ENCODE measurements at places on chromosomes 12 and 14.

- DNase-seq: no peak
Measured at GRCh38 chr12:96456265-96456974, 33.0 kb upstream of the CFAP54 start.

GRCh38 chr14:101643651-101644050 lies 82.4 kb downstream of the DIO3 start:
- DNase-seq: no peak

DNA sequence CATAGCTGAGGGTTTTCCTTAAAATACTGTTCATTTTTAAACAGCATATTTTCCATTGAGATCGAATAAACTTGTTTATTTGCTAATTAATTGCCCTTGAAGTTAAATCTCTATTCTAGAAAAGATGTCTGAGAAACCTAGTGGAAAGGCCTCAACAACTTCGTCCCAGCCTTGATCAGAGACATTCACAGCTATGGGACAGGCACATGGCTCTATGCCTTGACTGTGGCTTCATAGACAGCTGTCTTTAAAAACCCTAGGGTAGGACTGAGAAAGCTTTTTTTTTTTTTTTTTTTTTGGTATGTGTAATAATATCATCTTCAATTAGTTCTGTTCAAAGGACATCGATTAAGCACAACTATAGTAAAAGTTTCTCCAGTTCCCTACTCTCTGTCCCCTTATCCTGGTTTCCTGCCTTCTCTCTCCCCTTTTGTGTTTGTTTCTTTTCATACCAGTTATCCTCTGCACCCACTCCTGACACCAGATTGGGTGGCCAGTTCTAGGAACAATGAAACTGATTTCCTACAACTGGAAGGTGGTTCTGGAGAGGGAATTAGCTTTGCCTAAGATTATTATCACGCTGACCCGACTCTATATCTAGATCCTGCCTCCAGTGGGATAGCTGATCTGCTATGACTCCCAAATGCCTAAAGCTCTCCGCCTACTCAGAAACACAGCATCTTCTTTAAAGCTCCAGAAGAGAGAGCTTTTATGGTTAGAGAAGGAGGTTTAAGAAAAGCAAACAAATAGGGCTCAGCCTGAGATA lies 20.3 kb downstream of the SOCS2 start:
- no peak for DNase-seq

DNA sequence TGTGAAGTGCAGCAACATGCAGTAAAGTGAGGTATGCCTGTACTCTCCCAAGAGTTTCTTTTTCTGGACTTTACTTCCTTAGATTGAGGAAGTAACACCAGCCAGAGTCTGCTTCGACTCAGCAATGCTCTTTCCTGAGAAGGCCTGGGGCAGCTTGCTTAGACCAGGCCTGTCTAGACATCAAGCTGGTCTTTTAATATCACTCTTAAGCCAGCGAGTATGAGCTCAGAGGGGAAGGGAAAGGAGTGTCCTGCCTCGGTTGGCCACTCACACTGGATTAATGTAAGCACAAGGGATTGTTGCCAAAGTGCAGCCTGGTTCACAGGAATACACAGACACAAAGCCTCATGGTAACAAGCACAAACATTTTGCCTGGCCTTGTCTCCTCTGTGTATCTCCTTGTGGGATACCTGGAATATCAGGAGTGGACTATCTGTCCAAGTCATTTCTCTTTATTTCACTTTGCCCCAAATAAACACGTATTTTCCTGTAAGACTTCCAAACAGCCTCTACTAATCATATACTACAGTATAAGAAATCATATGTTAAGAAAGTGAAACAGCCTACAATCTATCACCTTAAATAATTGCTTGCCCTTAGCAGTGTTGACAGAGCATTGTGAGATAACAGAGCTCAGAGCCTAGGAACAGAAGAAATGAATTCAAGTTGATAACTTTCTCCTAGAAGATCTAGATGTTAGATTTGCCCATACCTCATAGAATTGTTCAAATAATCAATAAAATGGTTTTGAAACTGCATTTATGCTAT lies 121.2 kb upstream of the DAAM1 start:
- no peak for DNase-seq

GRCh38 chr12:91695964-91696363 lies 449.7 kb downstream of the BTG1 start:
- DNase-seq: no peak

GRCh38 chr12:25269701-25270100 lies 19.0 kb upstream of the KRAS start:
- DNase-seq: no peak

DNA sequence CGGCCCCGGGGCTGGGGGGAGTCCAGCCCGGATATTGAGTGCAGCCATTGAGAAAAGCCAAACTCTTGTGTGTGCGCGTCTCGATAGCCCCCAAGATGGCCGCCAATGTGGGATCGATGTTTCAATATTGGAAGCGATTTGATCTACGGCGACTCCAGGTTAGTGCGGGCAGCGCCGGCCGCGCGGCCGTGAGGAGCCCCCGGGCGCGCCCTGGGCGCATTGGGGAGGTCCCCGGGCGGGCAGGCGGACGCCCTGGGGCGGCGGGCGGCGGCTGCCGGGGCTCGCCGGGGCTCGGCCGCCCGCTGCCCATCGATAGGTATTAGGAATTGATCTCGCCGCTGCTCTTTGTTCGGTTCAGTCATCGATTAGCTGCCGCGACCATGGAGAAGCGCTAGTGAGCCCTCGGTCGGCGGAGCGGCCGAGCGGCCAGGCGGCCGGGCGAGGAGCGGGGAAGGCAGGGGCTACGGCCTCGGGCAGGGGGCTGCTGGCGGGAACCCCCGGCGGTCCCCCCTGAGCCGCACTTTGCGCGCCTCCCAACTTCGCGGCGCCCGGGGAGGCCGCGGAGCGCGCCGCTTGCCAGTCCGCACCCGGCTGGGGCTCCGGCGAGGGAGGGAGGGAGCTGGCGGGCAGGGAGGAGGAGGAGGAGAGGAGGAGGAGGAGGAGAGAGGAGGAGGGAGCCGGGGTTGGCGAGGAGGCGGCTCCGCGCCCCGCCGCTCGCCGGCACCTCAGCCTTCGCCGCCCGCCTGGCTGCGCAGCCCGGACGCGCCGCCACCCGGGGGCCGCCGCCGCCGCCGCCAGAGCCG lies 113.9 kb upstream of the MYL2 start:
- peak; percentile 56 for DNase-seq

GRCh38 chr12:52126605-52127578 lies 47.4 kb downstream of the SMIM41 start:
- no peak for DNase-seq

- no peak for DNase-seq
Measured at GRCh38 chr12:45803111-45803510, 73.6 kb downstream of the ARID2 start.

- DNase-seq: no peak
Measured at GRCh38 chr14:35556548-35556947, 22.6 kb downstream of the INSM2 start.

GRCh38 chr14:22668417-22668816 lies 24.3 kb upstream of the OR6J1 start:
- DNase-seq: no peak

DNA sequence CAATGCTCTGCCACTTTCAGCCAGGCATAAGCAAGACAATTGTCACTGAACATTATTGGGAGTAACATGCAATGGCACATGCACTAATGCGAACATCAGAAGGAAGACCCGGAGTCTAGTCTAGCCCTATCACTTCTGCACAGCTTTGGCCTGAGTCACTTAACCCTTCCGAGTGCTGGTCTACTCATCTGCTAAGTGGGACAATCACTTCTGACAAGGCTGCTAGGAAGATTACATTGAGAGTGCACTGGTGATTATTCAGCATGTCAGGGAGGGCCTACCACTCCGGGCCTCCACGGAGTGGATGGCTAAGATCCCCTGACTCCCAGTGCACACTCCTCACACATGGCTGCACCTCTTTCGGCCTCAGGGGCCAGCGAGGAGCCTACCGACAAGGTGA lies 240.9 kb downstream of the DPF3 start:
- no peak for DNase-seq

- DNase-seq: peak; percentile 74
Measured at GRCh38 chr12:121812320-121812871, 8.6 kb downstream of the SETD1B start.

- no peak for DNase-seq
Measured at GRCh38 chr12:26691234-26691970, 141.6 kb downstream of the ITPR2 start.

- DNase-seq: no peak
Measured at GRCh38 chr12:77746096-77746495, 84.6 kb upstream of the NAV3 start.

- DNase-seq: no peak
Measured at GRCh38 chr12:40168868-40169267, 55.9 kb upstream of the LRRK2 start.

DNA sequence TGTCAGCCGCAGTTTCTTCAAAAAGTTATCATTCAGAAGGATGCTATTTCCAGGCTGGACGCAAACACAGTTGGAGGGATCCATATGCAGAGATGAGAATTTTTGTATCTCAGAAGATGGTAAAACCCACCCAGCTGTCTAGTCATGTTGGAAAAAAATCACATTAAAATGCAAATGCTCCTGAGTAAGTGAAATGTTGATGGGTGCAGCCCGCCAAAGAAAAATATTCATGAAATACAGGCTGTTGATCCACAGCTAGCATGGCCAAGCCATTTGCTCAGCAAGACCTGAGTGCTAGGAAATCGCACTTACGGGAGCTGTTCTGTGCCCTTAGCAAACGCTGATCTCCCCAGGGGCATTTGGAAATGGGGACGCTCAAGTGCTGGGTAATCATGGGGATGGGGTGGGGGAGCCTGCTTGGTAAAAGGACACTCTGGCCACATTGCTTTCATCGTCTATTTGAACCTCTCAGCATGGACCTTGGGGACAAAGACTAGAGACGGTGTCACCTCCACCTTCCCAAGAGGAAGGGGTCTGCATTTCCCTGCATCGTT lies 25.7 kb downstream of the TUNAR start:
- DNase-seq: no peak

DNA sequence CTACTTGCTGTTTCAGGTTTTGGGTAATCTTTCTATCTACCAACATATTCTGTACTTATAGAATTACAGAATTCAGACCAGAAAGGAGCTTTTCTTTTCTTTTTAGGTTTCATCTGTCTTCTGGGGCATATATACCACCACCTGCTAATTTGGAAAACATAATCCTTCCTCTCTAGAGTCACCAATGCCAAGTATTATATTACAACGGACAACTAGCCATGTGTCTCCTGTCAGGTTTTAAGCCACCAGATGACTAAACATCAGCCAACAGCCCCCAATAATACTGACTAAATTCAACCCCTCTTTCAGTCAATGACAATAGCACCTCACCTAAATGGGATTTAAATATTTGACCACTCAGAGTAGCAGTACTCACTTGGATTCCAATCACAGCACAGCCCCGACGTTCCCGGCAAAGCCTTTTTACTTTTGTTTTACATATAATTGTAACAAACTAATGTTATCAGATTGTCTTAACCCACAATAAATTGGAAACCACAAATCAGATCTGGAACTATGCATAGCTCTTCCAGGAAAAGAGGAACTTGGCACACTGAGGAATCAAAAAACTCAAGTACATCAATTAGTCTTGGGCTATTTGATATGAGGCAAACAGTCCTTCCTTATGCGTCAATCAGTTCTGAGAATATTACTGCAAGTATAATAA lies 13.5 kb downstream of the SLC11A2 start:
- no peak for DNase-seq

GRCh38 chr12:50720085-50720484 lies 43.8 kb upstream of the ATF1 start:
- no peak for DNase-seq

DNA sequence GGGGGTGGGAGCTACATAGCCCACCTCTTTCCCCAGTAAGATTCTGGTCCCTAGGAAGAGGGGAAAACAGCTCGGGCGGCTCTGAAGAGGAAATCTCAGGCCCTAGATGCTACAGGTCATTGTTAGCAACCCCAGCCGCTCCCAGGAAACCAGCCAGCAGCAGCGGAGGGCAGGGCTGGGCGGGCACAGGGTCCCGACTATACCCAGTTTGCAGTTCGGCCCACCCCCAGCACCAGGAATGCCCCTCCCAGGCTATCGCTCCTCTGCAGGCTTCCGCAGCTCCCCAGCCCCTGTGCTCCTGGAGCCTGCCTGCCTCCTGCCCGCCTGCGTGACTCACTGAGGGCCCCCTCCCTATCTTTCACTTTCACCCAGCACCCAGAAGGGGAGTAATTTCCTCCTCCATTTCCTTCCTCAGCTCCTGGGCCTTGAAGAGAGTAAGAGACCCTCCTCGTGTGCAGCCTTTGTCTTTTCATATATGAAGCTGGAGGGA lies 27.2 kb upstream of the PNMA1 start:
- peak; percentile 86 for DNase-seq

DNA sequence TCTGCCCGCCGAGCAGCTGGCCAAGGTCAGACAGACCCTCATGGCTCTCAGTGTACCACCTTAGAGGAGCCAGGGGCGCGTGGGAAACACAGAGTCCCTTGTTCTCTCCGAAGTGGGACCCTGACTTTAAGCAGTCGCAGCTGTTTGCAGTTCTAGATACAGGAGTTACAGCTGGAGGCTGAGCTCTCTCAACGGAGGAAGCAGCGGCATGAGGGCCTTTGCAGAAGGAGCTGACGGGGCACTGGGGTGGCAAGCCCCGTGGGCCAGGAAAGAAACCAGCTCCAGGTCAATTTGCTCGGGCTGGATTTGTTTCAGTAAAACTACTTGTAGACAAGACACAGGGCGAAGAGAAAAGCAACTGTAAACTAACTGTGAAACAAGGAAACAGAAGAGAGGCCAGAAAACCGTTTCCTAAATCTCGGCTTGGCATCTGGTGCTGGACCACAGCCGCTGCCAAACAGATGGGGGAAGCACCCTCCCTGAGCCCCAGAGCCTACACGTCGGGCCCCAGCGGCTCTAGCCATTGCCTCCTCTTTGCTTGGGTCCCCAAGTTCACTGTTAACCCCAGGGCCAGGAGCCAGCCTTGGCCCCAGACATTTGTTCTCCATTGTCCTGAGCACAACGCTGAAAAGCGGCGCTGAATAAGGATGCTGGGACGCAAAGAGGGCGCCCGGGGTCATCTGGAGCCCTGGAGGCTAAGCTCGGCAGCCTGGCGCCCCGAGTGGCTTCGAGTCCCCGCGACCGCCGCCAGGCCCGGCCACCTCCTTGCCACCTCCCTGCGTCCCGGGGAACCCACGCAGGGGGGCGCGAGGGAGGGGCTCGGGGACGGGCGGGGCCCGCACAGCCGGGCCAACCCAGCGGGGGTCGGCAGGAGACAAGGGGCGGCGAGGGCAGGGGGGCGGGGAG lies 914 bp upstream of the PACS2 start:
- peak; percentile 47 for DNase-seq

DNA sequence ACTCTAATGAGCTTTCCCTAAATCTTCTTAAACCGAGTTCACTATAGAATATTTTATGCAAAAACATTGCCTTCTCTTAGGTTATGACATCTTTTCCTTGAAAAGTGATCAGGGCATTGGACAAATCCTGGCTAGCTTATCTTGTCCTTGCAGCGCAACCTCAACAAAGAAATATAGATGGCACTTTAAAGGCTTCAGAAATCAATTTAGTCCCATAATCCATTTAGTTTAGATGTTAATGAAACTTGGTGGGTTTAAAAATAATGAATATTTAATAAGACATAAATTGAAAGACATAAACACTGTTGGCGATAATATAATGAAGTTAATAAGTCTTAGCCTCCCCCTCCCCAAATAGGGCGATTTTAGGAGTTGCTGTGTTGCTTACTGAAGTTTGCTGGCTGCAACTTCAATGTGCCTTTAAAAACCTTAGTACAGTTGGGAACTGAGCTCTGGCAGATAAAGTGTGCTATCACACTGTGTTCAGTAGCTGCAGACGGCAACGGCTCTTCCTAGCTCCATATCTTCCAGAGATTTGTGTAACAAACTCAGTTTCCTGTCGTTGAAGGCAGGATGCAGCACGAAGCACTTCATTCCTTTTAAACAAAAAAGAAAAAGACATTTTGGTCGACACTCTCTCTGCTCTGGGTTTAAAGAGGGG lies 19.5 kb downstream of the PLXNC1 start:
- DNase-seq: no peak
